NCI-H1694 treated with DMSO at 0.1 percent for 48 hours (cell line): ENCODE measurements at places on chromosomes 2 and 18.

DNA sequence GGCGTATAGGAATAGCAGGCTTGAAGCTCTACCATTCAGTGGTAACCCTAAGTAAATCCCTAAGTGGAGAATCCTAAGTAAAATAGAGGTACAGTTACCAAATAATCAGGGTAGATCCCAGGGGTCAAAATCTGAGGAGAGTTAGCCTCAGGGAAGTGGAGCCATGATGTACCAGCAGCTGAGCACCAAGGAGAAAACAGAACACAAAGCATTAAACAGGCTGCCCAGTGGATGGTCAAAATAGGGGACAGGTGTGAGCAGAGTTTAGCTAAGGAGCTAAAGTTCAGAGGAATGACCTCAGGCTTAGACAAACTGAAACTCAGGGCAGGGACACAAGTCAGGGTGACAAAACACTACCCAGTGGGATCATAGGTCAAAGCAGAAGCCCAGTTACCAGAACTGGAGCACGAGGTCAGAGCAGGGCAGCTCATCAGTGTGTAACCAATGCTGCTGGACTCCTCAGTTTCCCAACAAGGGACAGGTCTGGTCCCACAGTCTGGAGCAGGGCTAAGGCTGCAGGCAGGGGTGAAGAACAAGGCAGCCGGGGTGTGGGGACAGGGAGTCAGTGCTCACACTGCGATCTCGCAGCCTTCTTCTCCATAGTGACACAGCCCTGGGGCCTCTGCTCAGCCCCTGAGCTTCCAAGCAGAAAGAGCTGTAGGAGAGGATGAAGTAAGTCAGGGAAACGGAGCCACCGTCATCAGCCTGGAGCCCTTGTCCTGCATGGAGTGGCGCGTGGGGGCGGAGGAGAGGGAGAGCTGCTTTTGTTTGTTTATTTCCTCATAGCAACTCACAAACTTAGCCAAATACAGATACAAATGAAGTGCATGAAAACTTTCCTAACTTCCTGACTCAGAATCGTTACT lies 264.0 kb downstream of the MREG start:
- no peak for DNase-seq

DNA sequence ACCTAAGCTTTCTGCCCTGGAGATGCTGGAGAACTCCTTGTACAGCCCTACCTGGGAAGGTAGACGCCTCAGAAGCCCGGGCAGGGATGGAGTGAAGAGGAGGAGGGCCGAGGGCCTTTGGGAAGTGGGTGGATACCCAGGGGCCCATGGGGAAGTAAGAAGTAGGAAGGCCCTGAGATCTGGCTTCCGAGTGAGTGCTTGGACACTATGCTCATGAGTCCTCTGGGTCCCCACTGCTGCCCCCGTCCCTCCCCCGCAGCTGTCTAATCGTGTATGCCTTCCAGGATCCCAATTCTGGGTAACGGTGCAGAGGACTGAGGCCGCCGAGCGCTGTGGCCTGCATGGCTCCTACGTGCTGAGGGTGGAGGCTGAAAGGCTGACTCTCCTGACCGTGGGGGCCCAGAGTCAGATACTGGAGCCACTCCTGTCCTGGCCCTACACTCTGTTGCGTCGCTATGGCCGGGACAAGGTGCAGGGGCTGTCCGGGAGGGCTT lies 1.1 kb downstream of the DOK1 start:
- DNase-seq, result no peak

DNA sequence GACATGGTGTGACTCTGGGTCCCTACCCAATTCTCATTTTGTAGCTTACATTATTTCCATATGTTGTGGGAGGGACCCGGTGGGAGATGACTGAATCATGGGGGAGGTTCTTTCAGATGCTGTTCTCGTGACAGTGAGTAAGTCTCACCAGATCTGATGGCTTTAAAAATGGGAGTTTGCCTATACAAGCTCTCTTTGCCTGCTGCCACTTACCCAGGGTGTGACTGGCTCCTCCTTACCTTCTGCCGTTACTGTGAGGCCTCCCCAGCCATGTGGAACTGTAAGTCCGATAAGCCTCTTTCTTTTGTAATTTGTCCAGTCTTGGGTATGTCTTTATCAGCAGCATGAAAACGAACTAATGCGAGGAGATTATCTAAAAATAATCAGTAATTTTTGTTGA lies 1683.2 kb upstream of the SLC39A10 start:
- no peak for DNase-seq

DNA sequence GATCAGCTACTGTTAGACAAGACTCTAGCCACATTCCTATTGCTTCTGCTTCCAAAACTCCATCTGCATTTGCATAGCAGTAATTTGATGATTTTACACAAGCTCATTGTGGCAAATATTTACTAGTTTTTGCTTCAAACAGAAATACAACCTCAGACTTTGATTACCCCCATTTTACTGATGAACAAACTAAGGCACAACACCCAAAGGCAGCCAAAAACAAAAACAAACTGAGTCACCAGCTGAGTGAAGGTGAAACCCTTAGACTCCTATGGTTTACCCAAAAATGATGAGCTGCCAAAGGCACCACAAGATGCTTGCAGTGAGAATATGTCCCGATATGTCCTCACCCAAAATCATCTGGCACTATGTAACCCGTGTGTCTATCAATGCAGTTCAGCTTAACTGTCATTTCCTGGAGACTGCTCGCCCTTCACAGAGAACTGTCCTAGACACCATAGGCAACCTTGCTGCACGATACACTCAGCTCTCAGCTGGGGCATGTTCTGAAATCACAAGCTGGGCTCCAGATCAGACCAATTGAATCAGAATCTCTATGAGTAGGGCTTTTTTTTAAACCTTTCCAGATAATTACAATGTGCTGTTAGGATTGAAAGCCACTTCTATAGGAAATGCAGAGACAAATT lies 4.1 kb upstream of the EVA1A start:
- DNase-seq, result no peak

- no peak for DNase-seq
These were observed 6.5 kb downstream of the GKN1 start for GRCh38 chr2:68980956-68981355.

DNA sequence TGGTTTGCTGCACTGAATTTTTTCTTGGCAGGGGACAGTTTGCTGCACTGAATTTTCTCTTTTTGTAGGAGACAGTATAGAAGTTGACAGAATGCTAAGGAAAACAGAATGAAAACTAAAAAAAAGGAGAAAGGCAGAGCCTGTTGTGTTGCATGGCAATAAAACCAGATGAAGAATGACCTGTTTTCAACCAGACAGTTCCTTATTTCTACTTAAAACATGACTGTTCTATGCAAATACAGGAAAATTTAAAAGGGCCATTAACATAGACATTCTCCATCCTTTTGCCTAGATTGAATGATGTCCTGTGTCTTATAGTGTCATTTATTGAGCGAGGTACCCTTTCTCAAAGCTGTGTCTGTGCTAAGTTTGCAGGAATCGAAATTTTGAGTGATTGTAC lies 33.3 kb downstream of the ABI2 start:
- DNase-seq, result no peak

DNA sequence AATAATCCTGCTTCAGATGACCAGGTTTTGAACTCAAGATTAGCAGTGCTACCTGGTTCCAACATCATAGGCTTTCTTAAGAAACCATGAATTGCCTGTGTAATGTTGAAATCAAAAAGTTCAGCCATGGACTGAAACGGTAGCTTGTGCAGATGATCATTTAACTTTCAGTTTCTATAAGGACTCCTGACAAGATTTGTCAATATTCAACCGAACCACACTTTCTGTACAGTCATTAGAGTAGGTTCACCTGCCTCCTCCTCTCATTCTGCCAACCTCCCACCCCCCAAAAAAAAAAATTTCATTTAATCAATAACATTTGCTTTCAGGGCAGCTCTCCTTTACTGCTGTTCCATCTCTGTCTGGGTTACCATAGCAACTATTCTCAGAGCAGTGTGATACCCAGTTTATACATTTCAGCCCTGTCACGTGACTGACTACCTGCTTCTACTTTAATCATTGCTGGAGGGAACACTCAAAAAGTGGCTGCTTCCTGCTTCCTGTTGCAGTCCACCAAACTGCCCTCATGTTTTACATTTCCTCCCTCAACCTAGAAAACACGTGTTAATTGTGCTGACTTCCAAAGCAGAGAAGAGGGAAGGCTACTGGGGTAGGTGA lies 275.5 kb downstream of the SS18 start:
- no peak for DNase-seq

DNA sequence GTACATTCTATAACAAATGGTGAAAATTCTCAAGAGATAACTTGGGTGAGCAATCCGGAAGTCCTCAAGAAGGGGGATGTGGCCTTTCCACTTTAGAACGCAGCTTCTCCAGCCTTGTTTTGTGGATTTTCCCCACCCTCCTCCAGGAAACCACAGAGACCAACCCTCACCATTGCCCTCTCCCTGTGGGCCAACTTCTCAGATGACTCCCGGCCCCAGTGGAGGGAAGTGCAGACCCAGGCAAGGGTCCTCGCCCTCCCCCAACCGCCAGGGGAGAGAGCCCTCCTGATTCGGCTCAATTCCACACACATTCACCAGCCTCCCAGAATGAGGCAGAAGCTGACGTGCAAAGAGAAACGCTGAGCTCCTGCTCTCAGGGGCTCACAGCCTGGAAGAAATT lies 277.2 kb downstream of the EIPR1 start:
- no peak for DNase-seq

DNA sequence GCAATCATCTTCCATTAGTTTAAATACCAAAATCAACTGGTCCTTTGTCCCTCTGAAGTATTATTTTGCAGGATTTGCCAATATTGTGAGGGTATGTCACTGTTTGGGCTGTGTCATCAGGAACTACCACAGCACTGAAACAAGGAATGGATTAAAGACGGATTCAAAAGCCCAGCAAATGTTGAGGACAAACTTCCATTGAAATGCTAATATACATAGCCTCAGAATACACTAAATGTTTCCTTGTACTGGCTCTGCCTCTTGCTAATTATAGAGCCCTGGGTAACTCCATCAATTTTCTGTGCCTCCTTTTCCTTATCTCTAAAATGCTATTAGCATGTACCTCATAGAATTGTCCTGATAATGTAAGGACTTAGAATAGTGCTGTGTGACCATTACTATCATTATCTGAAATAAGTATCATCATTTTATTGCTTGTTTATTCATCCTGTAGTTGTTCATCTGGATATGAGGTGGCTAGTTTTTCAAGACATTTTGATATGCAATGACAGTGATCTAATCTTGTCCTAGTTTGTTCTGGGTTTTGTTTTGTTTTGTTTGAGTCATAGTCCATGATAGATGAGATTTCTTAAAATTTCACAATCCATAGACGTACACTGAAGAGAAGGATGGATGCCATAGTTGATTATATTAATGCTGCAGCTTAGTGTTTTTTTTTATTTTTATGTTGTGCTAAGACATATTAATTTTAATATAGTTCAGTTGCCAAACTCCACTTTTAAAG lies 333.4 kb upstream of the KCNH7 start:
- no peak for DNase-seq

DNA sequence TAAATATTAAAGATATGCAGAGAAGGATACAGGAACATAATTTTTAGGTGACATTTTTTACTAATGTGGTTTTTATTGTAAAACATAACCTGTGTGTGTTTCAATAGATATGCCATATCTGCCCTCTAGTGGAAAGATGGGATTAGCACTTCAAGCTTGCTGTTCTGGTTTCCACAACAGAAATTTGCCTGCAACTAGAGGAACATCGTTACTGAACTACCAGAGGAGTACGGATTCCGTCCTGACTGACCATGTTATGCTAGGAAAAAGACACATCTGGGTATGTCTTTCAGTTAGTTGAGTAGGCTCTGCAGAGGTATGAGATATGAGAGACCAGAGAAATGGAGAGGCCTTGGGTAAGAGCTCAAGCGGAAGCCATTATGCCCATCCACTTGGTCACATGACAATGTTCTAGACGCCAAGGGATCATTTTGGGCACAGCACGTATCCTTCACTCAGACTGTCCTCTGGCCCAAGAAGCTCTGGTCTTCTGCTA lies 104.9 kb downstream of the MBD2 start:
- peak; percentile 81 for DNase-seq

GRCh38 chr2:8546612-8547283 lies 135.1 kb upstream of the ID2 start:
- peak; percentile 7 for DNase-seq

- DNase-seq, result no peak
These were observed 128.3 kb downstream of the LRRC30 start for GRCh38 chr18:7358989-7359726.

DNA sequence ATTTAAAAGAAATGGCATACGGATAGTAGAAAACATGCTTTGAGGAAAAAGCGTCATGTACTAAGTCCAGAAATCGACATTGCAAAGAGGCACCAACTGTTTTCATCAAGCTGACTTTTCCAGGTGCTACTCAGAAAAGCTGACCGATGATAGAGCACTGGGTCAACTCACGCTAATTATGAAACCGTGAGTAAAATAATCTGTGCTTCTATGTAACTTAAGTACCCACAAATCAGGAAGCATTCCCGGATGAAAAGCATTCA lies 353 bp upstream of the NUP35 start:
- DNase-seq, result no peak
